ENCODE measurements at places on chromosomes 16 and 17.

- DNase-seq: no peak
Observed at GRCh38 chr16:47037396-47037745, 63.9 kb upstream of the DNAJA2 start.

DNA sequence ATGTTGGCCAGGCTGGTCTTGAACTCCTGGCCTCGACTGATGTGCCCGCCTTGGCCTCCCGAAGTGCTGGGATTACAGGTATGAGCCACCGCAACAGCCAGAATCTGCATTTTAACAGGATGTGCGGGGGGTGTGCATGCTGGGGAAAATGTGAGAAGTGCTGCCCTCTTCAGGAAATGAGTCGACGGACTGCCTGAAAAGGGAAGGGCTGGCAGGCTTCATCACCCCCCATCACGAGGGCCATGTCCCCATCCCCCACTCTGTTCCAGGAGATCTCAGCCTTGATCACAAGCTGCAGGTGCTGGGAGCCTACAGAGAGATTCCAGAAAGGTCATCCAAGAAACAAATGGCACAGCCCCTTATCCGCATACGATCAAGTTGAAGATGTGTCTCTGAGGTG lies 195.3 kb upstream of the RPL38 start:
- DNase-seq: peak; percentile 25

DNA sequence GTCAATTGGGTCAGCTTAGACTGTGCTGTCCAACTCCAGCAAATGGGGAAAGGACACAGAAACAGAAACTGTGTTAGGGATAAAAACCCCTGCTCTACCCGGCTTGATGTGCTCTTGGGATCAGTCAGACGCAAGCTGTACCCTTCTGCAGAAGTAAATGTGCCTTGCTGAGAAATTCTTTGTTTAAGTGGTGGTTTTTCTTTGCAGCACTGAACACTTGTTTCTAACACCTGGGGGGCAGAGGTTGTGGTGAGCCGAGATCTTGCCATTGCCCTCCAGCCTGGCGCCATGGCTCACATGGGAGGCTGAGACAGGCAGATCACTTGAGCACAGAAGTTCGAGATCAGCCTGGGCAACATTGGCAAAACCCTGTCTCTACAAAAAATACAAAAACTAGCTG lies 18.5 kb upstream of the ARL4D start:
- DNase-seq: no peak

DNA sequence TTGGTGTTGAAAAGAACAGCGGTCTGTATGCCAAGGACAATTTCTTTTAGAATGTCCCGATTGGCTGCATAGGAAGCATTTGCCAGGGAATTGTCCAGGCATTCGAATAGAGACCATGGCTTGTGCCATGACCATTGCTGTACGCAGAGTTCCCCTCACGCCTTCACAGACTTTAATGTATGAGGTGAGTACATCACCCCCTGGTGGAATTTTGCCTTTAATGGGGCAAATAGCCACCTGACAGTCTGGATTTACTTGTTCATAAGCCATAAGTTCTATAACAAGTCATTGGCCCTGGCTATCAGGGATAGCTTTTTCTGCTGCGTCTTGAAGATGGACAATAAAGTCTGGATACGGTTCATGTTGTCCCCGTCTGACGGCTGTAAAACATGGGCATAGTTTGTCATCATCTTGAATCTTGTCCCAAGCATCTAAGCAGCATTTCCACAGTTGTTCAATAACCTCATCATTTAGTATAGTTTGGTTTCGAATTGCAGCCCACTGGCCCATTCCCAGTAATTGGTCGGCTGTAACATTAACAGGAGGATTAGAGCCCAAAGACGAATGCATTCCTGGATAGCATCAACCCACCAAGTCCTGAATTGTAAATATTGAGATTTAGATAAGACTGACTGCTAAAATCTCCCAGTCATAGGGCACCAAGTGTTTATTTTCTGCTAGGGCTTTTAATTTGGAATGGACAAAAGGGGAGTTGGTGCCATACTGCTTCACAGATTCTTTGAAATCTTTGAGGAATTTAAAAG lies 67.7 kb upstream of the ARL4D start:
- DNase-seq: no peak

- DNase-seq: no peak
Observed at GRCh38 chr16:68046106-68046505, 23.0 kb downstream of the DUS2 start.

- DNase-seq: no peak
Observed at GRCh38 chr17:28514561-28515002, 8.4 kb downstream of the FOXN1 start.

- DNase-seq: no peak
Observed at GRCh38 chr17:56389356-56389755, 204.1 kb upstream of the NOG start.

DNA sequence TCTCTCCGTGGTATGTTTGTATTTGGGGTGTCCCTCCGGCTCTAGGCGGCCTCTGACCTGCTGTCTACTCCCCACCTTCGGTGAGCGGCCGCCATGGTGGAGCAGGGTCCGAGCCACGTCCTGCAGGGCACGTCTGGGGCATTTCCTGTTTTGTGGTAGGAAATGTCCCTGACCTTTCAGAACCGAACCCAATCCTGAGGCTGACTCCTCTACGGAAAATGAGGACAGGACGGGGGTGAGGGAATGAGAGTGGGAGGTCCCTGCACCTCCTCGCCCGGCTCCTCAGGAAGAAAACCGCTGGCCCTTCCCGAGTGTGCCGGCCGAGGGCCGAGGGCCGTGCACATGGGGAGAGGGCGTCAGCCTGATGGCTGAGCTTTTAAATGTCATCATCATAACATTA lies 45.8 kb downstream of the WDR45B start:
- no peak for DNase-seq

Measured in stimulated activated CD8-positive, alpha-beta memory T cell treated with anti-CD3 and anti-CD28 coated beads, Interleukin-15, amount 100 ng/mL, for 48 hours (primary cell).